Neural cell (in vitro differentiated cells): ENCODE measurements at places on chromosomes 7 and 10. TPM values are rescaled to one million over a fixed set of nuclear protein-coding genes. Genes with fewer than 3 reads are reported as not detected.

ASAH2 gene
- 4.3 and 20.8 TPM in 2 replicates for polyA plus RNA-seq

FAM13C gene
- polyA plus RNA-seq = 89.3 and 92.7 TPM in 2 replicates

TMEM273 gene
- not detected in 2 replicates for polyA plus RNA-seq

NME8 gene
- polyA plus RNA-seq = not detected in 2 replicates

DDC gene
- 42.9 and 57.2 TPM in 2 replicates for polyA plus RNA-seq

EIF5AL1 gene
- 0.08 and 0.21 TPM in 2 replicates for polyA plus RNA-seq
